ENCODE measurements at places on chromosomes 5 and 9.

GRCh38 chr5:150710165-150710564 is 9.3 kb upstream of the RBM22 start:
- DNase-seq: no peak

GRCh38 chr9:138066049-138066448 is 188.5 kb downstream of the CACNA1B start:
- DNase-seq: no peak

- no peak for DNase-seq
These were observed 38.2 kb downstream of the CLINT1 start for GRCh38 chr5:157820593-157821252.

- no peak for DNase-seq
These were observed 352.4 kb downstream of the CETN3 start for GRCh38 chr5:90056911-90057705.

GRCh38 chr5:133289686-133290367 is 238.0 kb downstream of the HSPA4 start:
- no peak for DNase-seq

DNA sequence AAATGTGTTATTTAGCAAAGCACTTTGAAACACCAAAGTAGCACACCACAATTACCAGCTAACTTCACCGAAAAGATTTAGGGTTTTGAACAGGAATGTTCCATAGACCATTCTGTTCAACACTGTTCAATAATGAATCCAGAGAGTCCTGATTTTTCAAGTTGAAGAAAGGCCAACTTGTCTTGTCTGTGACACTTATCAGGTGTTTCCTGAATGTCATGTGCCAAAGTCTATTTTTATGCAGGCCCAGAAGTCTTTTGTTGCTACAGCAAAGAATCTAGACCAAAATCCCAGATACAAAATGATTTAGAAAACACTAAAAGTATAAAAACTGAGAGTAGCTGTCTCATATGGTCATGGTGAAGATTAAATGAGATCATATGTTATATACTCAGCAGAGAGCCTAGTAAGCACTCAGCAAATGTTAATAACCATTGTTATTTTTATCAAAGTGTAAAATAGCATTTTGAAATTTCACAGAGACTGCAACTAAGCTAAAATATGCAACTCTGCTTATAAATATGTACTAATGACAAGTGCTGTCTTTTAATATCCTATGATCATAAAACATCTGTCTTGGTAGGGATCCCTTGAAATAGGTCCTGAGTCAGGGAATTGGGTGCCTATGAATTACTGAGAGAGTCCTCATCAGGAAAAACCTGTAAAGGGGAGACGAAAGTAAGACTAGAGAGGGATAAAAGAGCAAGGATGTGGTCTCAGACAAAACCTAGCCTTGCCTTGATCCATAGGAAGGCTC is 122.4 kb upstream of the SLC12A2 start:
- no peak for DNase-seq

DNA sequence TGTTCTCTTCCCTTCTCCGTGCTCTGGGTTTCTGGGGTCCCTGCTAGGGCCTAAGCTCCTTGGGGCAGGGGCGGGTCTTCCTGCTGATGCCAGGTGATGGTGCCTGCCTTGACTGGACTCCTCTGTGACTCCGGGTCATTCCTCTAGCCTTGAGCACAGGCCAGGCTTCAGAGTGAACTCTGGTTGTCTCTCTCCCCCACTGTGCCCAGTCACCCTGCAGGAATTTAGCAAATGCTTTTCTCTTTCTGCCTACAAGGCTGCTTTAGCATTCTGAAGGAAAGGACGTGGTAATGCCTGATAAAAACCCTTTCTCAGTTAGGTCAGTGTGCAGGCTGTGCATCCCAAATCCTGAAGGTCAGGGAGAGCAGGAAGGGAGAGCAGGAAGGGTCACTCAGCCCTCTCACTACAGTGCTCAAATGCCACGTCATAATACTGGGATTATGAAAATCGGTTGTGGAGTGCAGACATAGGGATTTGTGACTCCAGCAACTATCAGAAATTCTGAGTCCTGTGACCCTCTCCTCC is 2.7 kb downstream of the CXCL14 start:
- DNase-seq: no peak

DNA sequence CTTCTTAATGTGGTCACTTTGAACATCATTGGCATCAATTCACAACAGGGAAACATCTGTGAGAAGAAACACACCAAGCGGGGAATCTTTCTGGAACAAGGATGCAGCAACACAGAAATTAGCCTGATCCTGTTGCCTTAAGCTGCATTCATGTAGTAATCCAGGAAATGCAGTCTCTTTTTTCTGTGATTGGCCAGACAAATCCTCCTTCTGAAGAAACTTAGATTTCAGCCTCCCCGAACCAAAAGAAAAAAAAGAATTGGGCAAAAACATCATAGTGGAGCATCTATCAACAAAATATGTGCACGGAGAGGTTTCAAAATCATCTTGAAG is 7.2 kb upstream of the XPA start:
- DNase-seq: no peak

- DNase-seq: no peak
These were observed 57.9 kb downstream of the ABHD17B start for GRCh38 chr9:71853084-71853483.
